CD4-positive, alpha-beta T cell treated with Interleukin-1 beta for 1 hour (primary cell): ENCODE measurements at places on chromosomes 6 and 20.

GRCh38 chr20:1809131-1809572 lies 86.1 kb upstream of the SIRPA start:
- no peak for DNase-seq

GRCh38 chr6:48423640-48424365 lies 312.8 kb upstream of the PTCHD4 start:
- no peak for DNase-seq

GRCh38 chr20:62574230-62574993 lies 67.9 kb upstream of the SLCO4A1 start:
- DNase-seq = no peak

GRCh38 chr6:145534989-145535388 lies 200.3 kb downstream of the EPM2A start:
- no peak for DNase-seq

GRCh38 chr20:33443006-33443511 lies 504 bp downstream of the SNTA1 start:
- DNase-seq = peak; percentile 22

DNA sequence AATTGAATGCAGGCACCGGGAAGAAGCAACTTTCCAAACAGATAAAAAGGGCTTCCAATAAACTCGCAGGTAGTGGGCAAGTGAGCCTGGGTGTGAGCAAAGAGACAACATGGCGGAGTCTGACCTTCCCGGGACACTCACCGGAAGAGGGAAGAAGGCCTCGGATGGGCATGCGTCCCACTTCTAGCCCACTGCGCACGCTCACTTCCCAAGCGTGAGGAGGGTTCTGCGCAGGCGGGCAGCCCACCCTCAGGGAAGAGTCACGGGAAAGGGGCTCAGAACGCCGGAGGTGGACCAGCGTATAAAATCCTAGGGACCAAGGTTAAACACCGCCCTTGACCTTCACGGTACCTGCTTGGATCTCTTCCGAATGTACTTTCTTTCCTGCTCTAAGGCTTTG lies 95.5 kb upstream of the AFDN start:
- no peak for DNase-seq

DNA sequence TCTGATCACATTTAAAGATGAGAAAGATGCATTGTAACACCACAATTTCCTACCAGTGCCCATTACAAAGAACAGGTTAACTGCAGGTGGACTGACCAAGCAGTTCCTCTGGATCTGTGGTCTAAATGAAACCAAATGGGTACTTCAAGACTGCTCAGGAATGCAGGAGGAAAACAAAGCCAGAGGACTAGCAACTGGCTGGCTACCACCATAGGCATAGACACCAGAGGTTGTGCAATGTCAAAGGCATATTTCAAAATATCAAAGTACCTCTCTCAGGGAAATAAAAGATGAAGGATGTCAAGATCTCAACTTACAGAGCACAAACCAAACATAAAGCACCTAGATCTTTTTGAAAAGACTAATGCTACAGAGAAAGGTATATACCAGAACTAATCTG lies 65.5 kb downstream of the GMDS start:
- no peak for DNase-seq

GRCh38 chr20:62837790-62838127 lies 20.9 kb downstream of the COL9A3 start:
- no peak for DNase-seq

GRCh38 chr6:147169529-147169928 lies 34.7 kb upstream of the STXBP5 start:
- no peak for DNase-seq

DNA sequence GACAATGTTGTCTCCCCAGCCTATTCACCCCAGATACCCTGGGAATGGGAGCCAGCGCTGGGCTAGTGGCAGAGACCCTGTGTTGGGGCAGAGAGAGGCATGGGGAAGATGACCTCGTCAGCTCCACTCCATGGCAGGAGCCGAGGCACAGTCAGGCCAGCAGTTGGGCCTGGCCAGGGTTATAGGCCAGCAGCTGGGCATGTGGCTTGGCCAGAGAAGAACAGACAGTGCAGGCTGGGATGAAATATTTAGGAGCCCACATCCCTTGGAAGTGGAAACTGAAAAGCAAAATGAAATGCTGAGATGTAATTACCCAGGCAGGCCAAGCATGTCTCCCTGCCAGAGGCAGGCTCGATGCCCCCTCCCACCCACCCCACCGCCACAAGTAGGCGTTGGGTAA lies 70.0 kb downstream of the GRM4 start:
- DNase-seq = no peak

- no peak for DNase-seq
These were observed 84.0 kb downstream of the CHD6 start for GRCh38 chr20:41534170-41534569.

GRCh38 chr6:24148154-24148570 lies 22.1 kb downstream of the NRSN1 start:
- DNase-seq = no peak

- DNase-seq = no peak
These were observed 194.6 kb downstream of the CDH26 start for GRCh38 chr20:60152792-60153191.

DNA sequence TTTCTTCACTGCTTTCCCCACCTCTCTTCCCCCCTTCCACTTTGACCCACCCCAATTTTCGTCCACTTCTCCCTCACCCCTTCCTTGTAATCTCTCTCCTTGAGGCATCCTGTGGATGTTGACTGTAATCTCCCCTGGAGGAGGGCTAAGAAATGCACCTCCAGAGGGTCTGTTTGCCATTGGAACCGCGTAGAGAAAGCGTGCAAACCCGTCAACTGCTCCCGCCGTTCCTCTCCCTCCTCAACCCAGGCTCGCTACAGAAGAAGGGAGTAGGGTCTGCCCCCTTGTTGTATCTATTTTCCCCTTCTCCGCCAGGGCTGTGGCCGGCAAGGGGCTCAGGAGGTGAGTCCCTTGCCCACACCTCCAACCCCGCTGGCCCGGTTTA lies 502 bp upstream of the HTR1E start:
- no peak for DNase-seq

DNA sequence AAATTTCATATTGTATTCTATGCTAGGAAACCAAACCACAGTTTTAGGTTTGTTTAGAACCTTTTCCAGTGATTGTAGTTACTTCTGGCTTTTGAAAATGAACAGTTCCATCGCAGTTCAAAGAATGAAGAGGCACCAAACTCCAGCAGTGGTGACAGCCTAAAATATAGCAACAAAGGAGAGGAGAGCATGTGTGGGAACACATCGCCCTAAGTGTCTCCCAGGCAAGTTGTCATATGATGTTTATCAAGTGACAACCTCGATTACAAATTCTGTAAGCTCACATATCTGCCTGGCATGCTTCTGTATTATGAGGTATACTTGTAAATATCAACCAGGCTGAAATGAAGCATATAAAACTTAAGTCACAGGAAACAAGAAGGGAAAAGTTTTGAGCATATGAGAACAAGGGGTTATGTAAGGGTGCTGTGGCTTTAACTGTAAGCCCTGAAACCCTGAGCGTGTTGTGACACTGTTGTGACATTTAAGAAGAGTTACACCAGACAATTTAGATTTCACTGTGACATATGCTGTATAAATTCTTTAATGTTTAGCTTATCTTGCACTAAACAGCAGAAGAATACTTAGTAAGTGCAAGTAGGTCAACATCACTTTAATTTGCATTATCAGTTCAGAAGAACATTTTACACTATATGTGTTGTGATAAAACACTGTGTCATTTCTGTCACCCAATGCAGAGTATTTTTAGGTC lies 29.1 kb upstream of the FBXL4 start:
- no peak for DNase-seq

DNA sequence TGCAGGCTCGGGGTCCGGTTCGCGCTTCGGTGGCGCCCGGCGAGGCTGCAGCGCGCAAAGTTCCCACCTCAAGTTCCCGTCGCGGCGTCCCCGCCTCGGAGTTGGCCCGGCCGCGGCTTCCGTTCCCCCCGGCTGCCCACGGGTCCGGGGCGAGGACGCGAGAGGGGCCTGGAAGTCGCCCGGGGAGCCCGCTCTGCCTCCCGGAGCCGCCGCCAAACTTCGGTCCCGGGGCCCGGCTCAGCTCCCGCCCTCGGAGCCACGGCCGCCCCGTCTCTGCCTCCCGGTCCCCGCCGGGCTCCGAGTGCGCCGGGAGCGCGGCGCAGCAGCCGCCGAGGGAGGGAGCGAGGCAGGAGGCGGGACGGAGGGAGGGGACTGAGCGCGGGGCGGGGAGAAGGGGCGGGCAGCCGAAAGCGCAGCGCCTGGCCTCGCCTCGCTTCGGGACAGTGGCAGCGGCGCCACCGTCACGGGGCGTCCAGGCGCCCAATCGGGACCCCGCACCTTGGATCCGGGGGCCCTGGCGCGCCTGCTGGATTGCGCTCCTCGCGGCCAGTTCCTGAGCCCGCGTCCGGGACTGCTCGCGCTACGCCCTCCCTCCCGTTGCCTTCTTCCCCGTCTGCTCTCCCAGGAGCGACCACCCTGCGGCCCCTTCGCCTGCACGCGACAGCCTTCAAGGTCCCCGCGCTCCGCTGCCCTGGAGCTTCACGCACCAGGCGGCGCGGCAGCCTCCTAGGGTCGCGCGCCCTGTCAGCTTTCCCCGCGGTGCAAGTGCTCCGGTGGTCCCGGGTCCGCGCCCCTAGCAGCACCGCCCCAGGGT lies at the start of gene KCNG1:
Gene KCNG1, minus strand, starts transcription at position 305 of the 814 bp plus-strand sequence. CDS start 12,769 bp downstream, outside the sequence.
- DNase-seq = peak; percentile 36

DNA sequence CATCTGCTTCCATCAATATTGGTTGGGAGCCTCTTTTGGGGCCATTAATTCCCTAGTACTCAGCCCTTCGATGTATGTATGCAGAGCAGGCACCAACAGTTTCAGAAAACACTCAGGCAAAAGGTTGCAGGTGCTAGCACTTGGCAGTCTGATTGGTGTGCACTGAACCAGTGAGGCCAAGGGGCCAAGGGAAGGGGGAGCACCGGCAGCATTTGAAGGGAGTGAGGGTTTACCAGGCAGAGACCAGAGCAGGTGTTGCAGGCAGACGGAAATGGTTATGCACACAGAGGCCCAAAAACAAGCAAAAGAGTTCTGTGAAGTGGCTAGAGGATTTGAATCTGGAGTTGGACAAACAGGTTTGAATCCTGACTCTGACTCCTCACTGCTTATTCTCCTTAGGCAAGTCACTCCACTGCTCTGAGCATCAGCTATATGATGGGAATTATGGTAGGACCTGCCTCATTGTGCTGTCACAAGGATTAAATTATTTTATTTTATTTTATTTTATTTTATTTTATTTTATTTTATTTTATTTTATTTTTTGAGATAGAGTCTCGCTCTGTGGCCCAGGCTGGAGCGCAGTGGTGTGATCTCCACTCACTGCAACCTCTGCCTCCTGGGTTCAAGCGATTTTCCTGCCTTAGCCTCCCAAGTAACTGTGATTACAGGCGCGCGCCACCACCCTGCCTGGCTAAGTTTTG lies 58.1 kb upstream of the SHLD1 start:
- peak; percentile 59 for DNase-seq

GRCh38 chr6:134282816-134283215 lies 35.1 kb downstream of the SGK1 start:
- no peak for DNase-seq

DNA sequence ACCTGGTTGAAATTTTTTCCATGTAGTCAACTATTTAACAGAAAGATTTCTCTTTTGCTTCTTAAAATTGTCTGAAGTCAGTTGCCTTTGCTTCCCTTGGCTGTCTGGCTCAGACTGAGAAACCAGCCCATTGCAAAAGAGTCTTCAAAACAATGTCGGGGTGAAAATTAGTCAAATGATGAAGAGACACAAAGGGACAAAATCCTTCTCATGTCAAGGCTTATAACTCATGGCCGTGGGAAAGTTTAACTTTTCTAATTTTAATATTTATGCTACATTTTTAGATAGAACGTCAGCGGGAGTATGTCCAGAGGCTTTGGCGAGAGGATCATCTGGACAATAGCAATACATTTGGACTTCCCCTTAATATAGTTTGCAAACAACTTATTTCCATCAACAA lies 127.2 kb downstream of the CD164 start:
- no peak for DNase-seq

- no peak for DNase-seq
These were observed 294.4 kb upstream of the PRDM1 start for GRCh38 chr6:105791583-105792318.

- peak; percentile 50 for DNase-seq
These were observed 42.6 kb upstream of the TMEM170B start for GRCh38 chr6:11494786-11495564.

- no peak for DNase-seq
These were observed 27.7 kb upstream of the LAMA4 start for GRCh38 chr6:112281821-112282615.

DNA sequence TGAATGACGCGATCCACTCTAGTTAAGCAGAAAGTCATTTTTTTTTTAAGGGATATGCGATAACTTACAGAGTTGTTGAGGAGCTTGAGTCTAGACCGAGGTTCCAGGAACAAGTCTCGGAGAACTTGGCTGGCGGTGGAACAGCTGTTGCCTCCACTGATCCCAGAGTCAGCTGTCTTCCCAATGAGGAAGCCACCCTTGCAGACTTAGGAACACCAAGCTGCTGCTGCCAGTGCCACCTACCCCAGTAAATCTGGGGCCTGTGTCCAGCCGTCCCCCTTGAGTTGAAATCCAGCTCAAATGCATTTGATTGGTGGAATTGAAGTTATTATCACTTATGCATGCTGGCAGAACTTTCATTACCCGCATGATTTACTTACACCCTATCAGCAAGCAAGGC lies 6.7 kb downstream of the PFDN4 start:
- no peak for DNase-seq

GRCh38 chr6:69232911-69233448 lies 563.8 kb downstream of the LMBRD1 start:
- no peak for DNase-seq

DNA sequence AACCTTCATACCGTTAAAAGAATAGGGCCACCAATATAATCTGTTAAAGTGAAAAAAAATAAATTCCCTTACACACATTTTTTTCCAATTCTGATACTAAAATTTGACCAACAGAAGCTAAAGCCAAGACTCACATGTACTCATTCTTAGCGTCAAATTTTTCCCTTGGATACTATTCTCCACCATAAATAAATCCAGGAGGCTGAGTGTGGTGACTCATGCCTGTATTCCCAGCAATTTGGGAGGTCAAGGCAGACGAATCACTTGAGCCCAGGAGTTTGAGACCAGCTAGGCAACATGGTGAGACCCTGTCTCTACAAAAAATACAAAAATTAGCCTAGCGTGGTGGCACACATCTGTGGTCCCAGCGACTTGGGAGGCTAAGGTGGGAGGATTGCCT lies 43.9 kb downstream of the SCML4 start:
- DNase-seq = no peak

GRCh38 chr6:33882154-33882553 lies 78.4 kb upstream of the MLN start:
- no peak for DNase-seq

- DNase-seq = no peak
These were observed 87.6 kb upstream of the E2F3 start for GRCh38 chr6:20313960-20314530.
